ENCODE measurements at places on chromosomes 6 and 20. TPM values are rescaled to one million over a fixed set of nuclear protein-coding genes. Genes with fewer than 3 reads are reported as not detected.

The XKR7 gene
- total RNA-seq: not detected

The XPO5 gene
- total RNA-seq: 19.2 TPM

The SPEF1 gene
- total RNA-seq: not detected

The ACTR5 gene
- 5.3 TPM for total RNA-seq

The RSPO3 gene
- total RNA-seq: 12.6 TPM

The E2F1 gene
- 0.82 TPM for total RNA-seq

The RNF182 gene
- not detected for total RNA-seq

The CST2 gene
- total RNA-seq: not detected

The CHMP4B gene
- total RNA-seq: 127 TPM

The THBS2 gene
- 4.7 TPM for total RNA-seq

The LAMA5 gene
- total RNA-seq: 74.6 TPM

The HLA-DRB5 gene
- total RNA-seq: 6.5 TPM

The AGPAT4 gene
- total RNA-seq: 0.34 TPM

The FUT9 gene
- total RNA-seq: not detected

The KIF25 gene
- total RNA-seq: not detected

The ZSCAN9 gene
- 6.2 TPM for total RNA-seq

The CCM2L gene
- total RNA-seq: 3.3 TPM

The VSTM2L gene
- 0.49 TPM for total RNA-seq

The BAG2 gene
- total RNA-seq: 9.3 TPM

The PPP1R14C gene
- total RNA-seq: 13.3 TPM

The TTBK1 gene
- total RNA-seq: not detected

The SYNGAP1 gene
- 2.2 TPM for total RNA-seq

The FRK gene
- total RNA-seq: 4.2 TPM

The UCKL1 gene
- 36.9 TPM for total RNA-seq
